KG1 (cell line): ENCODE measurements at places on chromosomes 1 and 21.
A peak's percentile ranks its signal among the peaks of the same experiment; 100 is the strongest.

DNA sequence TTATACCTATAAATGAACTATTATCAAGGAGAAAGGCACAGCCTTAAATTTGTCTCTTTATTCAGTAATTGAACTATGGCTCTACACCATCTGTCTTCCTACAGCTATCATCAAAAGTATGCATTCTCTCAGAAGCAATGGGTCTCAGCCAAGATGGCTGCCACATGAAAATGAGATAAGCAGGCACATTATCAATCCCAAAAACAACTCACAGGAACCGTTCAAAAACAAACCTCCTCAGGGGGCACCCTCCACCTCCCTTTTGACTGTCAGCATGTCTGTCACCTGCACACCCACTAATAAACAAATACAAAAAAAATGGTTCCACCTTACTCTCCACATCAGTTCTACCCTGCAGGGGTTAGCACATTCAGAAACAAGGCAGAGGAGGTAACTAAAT, 23.6 kb downstream of the KIAA0319L start:
- DNase-seq: no peak

DNA sequence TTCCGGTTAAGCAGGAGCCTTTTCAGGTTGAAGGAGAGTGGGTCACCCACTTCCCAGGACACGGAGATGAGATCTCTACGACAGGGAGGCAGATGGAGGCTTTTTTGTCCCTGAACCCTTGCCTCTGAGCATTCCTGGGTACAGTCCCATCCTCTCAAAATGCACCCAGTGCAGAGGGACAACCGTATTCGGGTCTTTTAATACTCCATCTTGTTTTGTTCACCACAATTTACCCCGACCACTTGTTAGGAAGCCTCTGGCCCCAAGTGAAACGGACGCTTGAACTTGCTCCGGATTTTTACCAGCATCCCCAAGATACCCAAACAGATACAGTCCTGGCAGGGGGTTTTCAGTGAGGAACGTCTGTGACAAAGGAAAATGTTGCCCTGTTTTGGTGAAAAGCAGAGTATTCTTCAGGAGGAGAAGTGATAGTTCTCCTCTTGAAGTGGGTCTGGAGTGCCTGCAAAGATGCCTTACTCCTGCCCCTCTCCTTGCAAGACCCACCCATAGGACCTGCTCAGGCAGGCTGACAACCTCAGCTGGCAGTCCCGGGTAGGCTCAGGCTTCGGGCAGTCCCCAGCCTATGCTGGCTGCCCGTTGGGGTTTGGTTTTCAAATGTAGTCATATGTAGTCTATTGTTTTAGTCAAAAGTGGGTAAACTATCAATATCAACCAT, 669 bp upstream of the ARL8A start:
- peak; percentile 76 for DNase-seq

- no peak for DNase-seq
Observed at GRCh38 chr1:191886977-191887376, 271.3 kb upstream of the RGS18 start.

DNA sequence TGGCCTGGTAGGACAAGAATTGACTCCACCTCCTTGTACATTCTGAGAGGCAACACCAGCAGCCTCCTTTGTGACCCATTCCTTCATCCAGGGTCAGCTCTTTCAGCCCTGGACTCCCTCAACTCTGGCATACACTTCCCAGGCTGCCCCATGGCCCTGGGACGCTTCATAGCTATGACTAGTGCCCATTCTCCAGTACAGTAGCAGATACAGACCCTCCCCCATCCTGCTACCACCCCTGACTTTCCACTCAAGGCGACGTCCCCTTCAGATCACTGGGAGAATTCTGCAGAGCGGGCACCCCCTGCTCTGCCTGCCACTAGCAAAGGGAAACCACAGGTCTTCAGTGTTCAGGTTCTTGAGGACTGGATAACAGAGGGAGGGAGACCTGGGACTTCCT, 99.7 kb upstream of the HMGB4 start:
- no peak for DNase-seq

GRCh38 chr1:203526130-203526529, 32.2 kb downstream of the OPTC start:
- DNase-seq: no peak

DNA sequence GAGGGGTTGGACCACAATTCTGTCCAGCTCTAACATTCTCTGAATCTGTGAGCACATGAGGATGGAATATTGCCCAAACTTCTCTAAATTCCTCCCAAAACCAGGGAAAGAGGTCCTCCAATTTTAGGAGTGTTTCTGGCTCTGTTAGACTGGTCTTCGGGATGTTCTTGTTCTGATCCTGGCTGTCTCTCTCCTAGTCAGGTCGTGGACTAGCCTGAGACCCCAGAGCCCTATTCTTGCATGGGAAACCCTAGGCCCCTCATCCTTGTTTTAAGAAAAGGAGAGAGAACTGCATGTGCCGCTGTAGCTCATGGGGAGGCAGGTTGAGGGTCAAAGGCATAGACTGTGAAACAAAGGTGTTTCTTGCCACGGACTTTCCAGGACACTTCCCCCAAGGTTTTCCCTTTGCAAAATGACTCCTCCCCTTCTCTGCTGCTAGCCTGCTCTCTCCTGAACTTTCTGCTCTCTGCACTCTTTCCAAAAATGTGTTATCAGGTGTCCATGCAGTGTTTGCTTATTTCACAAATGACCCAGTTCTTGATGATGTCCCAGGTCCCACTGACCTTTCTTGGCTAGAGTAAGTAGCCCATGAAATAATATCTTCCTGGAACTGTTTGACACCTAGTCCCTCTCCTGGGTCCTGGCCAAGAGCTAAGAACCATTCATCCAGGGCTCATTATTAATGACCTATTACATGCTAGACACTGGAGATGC, 29.3 kb upstream of the RD3 start:
- DNase-seq: no peak

DNA sequence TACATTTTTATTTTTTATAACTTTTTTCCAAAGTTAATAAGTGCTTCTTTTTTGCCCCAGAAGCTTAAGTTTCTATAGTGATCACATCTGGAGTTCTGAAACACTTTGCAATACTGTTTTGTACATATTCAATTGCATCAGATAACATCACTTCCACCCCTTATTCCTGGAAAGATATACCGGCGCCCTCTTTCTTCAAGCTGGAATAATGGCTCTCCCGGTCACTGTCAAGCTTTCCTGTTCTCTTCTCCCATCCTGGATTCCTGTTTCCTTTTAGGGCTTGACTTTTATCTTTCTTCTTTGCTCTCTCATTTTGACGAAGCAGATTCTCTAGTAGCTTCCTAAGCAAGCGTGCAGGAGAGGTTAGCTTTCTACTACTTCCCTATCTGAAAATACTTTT, 1866.8 kb downstream of the MRPL39 start:
- DNase-seq: no peak
